ENCODE measurements at places on chromosomes 16 and 17.
A peak's percentile ranks its signal among the peaks of the same experiment; 100 is the strongest.

- no peak for DNase-seq
Measured at GRCh38 chr17:28946239-28946638, 5.1 kb downstream of the PHF12 start.

DNA sequence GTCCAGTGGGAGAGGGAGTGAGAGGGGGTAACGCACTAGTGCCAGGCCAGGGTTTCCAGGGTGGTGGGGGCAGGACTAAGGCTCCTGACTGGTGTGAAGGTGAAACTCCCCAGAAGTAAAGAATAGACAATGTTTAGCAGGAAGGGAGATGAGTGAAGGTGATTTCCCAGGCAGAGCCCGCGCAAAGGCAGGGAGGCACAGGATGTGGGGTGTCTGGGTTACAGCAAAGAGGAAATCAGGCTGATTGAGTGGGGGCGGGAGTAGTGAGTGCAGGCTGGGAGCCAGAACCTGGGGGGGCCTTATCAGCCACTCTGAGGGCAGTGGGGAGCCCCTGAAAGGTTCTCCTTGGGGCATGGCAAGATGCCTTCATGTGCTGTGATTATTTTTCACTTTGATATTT is 167.5 kb downstream of the UTP18 start:
- peak; percentile 20 for DNase-seq

DNA sequence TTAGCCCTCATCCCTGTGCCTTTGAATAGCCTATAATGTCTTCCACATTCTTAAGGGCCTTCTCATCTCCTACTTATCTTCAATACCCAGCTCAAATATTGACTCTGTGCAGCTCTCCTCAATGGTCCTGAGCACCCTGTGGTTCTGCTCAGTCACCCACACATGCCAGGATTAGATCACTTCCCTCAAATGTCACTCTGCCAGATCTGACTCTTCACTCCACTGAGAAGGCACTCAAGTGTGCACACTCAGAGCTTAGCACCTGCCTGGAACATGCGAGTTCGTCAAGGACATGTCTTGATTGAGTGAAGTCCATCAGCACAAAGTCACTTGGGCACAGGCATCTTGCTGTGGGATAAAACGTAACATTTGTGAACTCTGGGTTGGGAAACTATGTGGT is 404.8 kb downstream of the CDH13 start:
- DNase-seq, result no peak

GRCh38 chr17:39231591-39232551 is 6.1 kb upstream of the STAC2 start:
- peak; percentile 50 for DNase-seq

- no peak for DNase-seq
Measured at GRCh38 chr17:9090641-9091096, 69.4 kb downstream of the NTN1 start.

GRCh38 chr16:78918805-78919305 is 681.7 kb downstream of the MAF start:
- DNase-seq, result no peak

DNA sequence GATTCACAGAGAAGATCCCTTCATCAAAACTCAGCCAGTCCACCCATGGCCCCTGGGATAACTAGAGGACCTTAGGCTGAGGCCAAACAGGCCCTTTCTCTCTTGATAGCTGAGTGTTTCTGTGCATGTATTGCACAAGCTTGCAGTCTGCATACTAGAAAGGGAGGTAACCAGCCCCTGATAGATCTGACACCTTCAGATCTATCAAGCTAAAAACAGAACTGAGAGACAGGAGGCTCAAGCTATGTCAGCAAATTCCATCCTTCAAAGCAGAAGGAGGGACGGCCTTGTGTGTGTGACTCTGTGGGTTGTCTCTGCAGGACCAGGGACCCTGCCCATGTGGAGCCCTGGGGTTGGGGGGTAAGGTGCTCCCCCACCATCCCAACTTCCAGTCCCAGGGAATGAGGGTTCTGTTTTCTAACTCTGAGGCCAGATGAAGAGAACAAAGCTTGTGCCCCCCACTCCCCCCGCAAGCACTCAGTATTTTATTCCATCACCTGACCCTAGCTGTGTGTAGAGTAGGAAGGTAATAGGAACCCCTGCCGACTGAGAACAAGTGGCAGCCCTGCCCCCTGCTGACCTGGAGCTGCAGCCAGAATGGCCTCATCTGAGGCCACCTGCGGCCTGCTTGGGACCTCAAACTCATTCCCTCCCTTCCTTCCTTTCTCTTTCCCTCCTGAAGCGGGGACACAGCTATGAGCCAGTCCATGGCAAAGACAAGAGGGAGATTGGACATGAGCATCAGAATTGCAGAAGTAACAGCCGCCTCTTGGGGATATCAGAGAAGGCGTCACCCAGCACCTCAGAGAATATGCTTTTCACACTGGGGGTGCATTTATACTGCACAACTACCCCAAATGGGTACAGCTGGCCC is 63.8 kb downstream of the SMPD3 start:
- no peak for DNase-seq

GRCh38 chr16:84194470-84195200 is 3.7 kb downstream of the ADAD2 start:
- no peak for DNase-seq

GRCh38 chr16:15608398-15609285 is 34.3 kb downstream of the MARF1 start:
- no peak for DNase-seq

GRCh38 chr16:67951485-67951884 is 7.6 kb upstream of the LCAT start:
- no peak for DNase-seq

DNA sequence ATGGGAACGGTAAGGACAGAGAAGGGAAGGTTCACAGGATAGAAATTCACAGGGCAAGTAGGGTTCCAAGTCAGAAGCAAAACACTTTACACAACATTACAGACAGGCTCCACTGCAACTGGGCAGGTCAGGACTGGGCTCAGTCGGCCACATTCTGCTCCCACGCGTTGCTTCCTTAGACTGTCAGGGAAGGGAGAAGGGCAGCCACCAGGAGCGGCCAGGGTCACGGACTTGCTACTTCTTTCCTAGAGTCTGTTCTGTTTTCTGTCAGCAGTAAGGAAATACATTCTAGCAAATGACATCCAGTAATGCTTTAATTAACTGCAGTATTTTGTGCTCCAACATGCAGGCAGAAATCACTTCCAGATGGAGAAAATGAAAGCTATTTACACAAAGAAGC is 160.3 kb upstream of the RPH3AL start:
- DNase-seq, result no peak

All from activated gamma-delta T cell treated with anti-CD3 and anti-CD28 coated beads, Interleukin-2, amount 50 U/mL, for 16 hours (primary cell).